ENCODE measurements at places on chromosomes 3 and 15. TPM values are rescaled to one million over a fixed set of nuclear protein-coding genes. Genes with fewer than 3 reads are reported as not detected.

RUVBL1 gene
- 10.3 TPM for total RNA-seq

GRCh38 chr15:37586976-37587375, 347.5 kb upstream of the TMCO5A start:
- DNase-seq = no peak

DNA sequence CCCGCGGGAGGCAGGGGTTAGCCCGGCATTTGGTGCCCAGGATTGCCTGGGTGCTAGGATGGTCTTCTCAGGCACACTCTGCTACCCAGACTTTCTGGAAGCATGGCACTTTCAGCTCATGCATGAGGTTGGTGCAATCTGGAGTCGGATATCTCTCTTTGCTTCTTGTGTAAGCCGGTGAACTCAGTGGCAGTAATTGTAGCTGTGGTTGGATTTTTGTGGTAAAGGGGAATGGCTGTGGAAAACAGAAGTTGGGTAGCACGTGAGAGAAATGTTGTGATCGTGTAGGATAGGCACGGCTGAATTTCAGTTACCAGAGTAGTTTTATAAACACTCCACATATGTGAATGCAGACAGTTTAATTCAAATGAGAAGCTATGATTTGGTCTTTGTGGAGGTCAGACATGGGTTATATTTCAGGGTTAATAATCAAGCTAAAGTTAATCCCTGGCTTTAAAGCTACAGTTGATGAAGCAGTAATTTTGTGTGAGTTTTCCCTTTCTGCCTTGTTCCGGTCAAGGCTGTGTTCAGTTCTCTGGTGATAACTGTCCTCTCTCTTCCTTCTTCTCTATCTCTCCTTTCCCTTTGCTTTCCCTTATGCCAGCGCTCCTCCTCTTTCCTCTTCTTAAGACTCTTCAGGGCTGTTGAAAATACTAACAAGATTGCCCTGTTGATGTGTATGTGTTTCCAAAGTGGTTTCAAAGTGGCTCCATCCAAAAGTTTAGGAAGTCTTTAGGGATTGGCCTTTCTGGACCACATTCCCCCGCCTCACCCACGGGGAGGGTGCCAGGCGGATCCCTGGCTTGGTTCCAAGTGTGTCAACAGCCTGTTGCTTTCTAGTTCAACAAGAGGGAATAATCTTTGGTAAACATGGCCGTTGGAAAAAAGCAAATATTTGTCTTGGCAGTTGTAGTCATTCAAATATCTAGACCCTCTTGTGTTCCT, 404.6 kb upstream of the C2CD4B start:
- DNase-seq = peak; percentile 81

DNA sequence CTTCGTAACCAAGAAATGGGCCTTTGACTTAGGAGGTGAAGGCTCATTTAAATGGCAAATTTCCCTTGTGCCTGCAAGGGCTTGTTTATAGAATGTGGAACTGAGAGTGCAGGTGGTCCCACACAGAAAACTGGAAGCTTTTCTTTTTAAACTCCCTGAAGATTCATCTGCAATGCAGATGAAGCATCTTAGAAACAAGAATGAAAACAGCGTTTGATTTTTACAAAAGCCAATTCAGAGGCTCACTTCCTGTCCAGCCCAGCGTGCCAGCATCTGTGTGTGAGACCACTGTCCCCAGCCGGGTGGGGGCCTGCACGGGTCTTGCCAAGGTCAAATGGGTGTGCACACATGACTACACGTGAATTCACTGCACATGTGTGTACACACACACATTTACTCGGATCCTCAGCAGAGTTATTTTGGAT, 94.7 kb downstream of the LINGO1 start:
- DNase-seq = no peak

GRCh38 chr3:37559461-37559860, 302.2 kb upstream of the CTDSPL start:
- DNase-seq = no peak

- DNase-seq = no peak
Measured at GRCh38 chr3:171974986-171975837, 64.2 kb upstream of the FNDC3B start.

DNA sequence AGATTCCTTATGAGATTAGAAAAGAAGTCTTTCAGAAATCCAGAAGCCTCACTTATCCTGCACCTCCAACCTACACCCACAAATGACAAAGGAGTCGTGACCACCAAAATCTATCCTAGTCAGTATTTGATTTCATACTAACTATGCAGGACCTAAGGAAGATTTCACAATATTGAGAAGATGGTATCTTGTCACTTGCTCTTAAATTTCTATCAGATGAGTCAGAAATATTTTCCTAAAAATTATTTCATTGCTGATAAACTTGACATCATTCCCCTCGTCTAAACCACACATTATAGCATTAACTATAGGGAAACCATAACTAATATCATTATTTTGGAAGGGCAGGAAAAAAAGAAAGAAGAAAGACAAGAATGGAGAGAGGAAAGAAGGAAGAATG, 138.0 kb upstream of the THBS1 start:
- DNase-seq = no peak

ELL3 gene
- total RNA-seq = 2.2 TPM

DNA sequence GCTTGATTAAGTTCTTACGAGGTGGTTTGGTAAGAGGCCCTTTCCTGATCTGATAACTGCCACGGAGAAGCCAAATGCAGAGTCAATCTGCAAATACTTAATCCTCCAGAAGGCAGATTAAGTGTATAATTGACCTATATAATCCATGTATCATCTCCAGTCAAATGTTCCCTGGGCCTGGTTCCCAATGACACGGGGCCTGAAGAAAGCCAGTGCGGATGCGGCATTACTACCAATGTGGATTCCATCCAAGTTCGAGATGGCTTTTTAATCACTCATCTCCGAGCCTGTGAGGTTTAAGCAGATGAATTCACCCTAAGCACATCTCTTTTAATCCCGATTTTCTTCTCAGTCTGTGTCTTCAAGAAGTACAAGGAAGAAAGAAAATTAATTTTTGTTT, 60.0 kb upstream of the FEZF2 start:
- DNase-seq = no peak

DNA sequence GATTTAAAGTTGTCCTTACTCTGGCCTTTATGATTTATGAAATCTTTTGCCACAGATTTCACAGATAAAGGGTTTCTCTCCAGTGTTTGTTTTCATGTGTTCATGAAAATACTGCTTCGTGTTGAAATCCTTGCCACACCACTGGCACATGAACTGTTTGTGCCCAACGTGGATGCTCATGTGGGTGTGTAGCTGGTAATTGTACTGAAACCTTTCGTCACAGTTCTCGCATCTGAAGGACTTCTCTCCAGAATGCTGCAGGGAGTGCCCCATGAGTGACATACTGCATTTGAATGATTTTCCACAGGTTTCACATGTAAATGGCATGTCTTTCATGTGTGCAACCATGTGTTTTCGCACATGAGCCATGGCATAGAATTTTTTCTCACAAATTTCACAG, 111.9 kb downstream of the DOCK3 start:
- DNase-seq = no peak

DLL4 gene
- total RNA-seq = 1.6 TPM

DNA sequence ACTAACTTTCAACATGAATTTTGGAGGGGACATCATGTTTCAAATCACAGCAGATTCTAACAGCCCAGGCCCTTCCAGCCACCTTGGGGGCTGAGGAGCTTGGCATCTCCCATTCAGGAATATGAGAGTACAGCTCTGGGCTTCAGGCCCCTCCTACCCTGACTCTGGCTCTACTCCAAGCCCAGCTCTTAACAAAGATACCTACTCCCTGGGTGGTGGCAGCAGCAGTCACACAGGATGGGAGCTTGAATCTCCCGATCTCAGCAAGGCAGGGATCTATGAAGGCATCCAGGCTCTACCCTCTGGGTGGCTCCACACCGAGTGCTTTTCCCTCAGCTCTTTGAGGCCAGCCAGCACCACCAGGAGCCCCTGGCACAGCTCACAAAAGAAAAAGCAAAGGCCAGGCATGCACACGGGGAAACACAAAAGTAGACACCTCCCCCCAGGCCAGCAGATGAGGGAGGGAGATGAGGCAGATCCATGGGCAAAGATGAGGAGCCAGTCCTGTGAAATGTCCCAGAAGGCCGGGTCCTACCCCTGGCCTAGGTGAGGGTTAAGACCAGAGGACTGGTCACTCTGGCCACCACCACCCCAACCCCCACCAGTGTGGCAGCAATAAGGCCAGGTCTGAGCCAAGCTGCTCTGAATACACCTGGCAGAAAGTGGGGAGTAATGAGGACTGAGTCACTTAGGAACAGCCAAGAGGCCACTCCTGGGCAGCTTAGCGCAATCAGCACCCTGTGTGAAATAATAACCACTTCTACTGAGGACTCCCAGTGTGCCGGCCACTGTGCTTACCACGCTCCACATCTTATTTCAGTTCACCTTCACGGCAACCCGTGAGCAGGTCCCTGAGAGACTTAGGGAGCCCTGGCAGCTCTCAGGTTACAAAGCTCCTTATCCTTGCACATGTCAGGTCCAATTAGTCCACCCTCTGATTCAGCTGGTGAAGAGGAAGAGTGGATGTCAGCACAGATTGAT, 24.3 kb downstream of the PLA2G4F start:
- no peak for DNase-seq

LIPH gene
- total RNA-seq = 6.9 TPM

FBXO40 gene
- total RNA-seq = not detected

COX17 gene
- 13.6 TPM for total RNA-seq

DNA sequence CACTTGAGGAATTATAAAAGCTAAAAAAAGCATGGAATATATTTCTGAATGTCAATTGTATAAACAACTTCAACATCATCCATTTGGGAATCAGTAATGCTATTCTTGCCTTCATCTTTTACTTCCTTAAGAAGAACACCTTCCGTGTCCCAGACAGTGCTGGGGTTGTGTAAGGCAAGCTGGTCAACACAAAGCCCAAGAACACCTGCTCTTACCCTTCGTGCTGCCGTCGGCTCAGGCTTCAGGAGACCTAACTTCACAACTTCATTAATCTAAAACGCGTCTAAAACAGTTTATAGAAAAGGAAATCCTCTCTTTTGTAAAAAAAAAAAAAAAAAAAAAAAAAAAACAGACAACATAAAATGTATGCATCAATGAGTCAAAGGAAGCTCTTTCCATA, 81.3 kb downstream of the ABI3BP start:
- no peak for DNase-seq

GRCh38 chr3:195556390-195556789, 13.3 kb upstream of the PPP1R2 start:
- no peak for DNase-seq

CSPG4 gene
- total RNA-seq = 0.35 TPM

GRCh38 chr15:81101894-81102815, 31.9 kb upstream of the CFAP161 start:
- no peak for DNase-seq

B3GALNT1 gene
- total RNA-seq = 4.6 TPM

DNA sequence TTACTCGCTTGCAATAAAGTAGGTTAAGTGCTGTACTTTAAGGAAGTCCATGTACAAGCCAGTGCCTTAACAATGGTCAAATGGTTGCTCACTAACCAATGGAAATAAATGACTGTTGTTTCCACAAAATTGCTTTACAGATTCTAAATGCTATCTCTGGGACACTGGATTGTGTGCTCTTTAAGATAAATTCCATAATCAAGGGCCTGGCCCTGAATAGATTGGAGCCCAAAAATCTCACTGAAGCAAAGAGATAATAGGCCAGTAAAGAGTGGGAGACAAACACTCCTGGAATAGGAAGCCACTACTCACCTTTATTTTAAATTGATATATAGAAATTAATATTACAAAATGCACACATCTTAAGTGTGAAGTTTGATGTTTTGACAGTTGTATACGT, 62.4 kb upstream of the GOLGA6B start:
- DNase-seq = no peak

GRCh38 chr3:19190602-19191001, 42.3 kb downstream of the KCNH8 start:
- no peak for DNase-seq

DNA sequence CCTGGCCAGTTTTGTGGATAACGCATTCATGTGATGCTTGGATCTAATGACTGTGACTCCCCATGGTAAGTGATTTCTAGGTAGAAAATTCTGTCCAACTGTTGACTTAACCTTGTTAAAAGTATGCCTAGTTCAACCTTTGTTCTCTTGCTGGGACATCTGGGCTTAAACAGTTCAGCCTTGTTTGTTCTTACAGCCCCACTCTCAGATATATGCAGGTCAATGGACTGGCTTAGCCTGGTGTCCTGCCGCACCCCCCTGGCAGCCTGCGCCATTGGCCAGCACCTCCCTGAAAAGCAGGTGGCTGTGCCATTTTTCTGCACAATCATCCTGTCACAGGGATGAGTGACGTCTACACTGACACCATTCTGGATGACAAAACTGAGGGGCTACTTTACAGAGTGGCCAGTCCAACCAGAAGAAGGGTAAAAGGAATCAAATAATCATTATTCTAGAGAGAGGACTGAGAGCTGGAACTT, 244.7 kb upstream of the ONECUT1 start:
- DNase-seq = no peak

- no peak for DNase-seq
Measured at GRCh38 chr15:64068133-64068532, 21.8 kb upstream of the DAPK2 start.

EXOSC7 gene
- 12.8 TPM for total RNA-seq

PP2D1 gene
- not detected for total RNA-seq

C2CD4A gene
- total RNA-seq = 2.3 TPM

DNA sequence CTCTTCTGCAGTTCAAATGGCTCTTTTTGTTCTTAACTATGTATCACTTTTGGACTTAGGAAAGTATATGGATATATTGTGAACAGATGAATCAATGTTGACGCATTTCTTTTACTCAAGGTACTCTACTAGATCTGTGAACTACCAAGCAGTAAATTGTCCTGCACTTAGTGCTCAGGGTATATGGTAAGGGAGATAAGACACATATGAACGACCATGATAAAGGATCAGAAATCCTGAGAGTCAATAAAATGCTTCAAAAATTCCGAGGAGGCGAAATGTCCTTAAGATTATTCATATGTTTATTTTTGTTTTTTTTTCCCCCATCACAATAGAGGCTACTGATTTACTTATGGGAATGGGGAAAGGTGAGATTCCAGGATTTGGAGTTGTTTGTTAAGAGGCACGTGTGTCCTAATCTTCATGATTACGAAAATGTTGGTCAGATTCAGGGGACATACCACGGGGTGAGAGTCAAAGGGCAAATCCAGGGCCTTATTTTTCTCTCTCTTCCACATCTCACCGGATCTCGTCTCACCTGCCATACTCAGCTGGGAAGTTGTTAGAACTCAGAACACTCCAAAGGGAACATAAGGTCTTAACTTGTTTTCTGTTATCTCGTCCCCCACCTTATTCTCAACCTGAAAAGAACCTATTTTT, 475.1 kb upstream of the TBL1XR1 start:
- no peak for DNase-seq

GRCh38 chr15:60408463-60408981, 10.7 kb upstream of the ANXA2 start:
- no peak for DNase-seq

DNA sequence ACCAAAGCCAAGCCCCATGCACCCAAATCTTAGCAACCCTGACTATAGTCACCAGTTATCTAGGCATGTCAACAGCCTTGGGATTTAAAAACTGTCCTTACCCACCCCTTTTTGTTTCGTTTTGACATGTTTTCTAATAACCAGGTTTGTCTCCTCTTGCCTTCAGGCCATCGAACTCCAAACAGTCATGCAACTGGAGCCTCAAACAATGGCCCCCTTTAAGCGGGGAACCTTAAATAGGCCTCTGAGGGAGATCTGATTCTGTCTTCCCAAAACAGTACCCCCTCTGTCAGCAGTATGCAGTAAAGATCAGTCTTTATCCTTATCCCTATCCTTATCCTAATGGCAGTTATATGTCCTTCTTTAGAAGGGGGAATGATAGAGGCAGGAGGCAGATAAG, 105.7 kb downstream of the DPH6 start:
- no peak for DNase-seq

DAZL gene
- not detected for total RNA-seq

TEX55 gene
- not detected for total RNA-seq

Data from pancreas (tissue), 10 donors.